ENCODE measurements at places on chromosomes 6 and 20.
A peak's percentile ranks its signal among the peaks of the same experiment; 100 is the strongest.

DNA sequence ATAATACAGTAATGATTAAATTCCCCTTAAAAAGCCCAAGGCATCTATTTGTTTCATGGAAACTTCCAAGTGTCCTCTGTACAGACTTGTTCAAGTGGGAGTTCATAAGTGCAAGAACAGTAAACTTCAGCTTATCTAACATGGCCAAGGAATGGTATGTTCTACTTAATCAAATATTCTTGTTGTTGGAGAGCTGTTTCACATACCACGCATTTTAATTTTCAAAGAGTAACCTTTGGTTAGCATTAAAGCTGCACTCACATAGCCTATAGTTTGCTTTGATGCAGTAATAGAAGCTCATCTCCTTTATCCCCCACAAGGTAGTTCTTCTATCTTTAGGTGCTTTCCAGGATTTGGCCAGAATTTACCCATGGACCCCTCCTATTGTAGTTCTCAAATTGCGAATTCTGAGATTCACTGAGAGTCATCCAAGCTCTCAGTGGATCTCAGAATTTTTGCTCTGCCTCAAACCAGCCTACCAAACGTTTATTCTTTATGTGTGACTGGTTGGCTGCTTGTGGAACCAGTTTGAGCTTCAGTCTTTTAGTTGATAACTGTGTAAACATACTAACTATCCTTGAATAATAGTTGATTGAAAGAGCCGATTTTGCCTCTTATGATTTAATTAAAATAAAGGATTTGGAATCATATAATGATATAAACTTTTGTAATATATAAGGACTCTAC is 668.0 kb upstream of the FLRT3 start:
- peak; percentile 60 for DNase-seq

GRCh38 chr6:134823710-134824034 is 126.2 kb downstream of the ALDH8A1 start:
- no peak for DNase-seq

DNA sequence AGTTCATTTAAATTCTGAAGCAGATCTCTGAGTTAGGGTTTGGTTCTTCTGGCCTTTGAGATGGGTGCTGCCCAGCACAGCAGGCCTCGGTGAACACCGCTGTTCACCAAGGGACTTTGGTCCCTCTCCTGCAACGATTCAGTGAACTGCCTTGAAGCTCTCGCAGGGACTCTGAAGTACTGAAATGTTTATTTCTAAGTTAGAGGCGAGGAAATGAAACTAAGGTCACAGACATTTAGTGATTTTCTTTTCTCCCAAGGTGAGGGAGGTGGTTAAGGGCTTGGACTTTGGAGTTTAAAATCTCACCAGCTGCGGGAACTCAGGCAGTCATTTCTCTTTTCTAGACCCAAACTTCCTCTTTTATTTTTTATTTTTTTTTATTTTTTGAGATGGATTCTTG is 26.2 kb downstream of the E2F3 start:
- DNase-seq: no peak

- DNase-seq: no peak
Measured at GRCh38 chr6:42459888-42460287, 8.2 kb upstream of the TRERF1 start.

DNA sequence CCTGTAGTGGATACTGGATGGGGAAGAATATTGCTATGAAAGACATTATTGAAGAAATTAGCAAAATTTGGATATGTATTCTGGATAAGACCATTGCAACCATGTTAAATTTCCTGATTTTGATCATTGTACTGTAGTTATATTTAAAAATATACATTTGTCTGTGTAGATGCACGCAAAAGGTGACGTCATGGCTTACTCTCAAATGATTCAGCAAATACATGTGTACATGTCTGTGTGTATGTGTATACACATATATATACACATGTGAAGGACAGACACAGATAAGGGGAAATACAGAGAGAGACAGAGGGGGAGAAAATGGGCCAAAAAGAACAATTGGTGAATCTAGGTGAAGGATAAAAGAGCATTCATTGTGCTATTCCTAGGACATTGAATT is 82.3 kb upstream of the PLCB4 start:
- no peak for DNase-seq

- peak; percentile 77 for DNase-seq
Measured at GRCh38 chr6:27553123-27553904, 80.4 kb upstream of the ZNF184 start.

DNA sequence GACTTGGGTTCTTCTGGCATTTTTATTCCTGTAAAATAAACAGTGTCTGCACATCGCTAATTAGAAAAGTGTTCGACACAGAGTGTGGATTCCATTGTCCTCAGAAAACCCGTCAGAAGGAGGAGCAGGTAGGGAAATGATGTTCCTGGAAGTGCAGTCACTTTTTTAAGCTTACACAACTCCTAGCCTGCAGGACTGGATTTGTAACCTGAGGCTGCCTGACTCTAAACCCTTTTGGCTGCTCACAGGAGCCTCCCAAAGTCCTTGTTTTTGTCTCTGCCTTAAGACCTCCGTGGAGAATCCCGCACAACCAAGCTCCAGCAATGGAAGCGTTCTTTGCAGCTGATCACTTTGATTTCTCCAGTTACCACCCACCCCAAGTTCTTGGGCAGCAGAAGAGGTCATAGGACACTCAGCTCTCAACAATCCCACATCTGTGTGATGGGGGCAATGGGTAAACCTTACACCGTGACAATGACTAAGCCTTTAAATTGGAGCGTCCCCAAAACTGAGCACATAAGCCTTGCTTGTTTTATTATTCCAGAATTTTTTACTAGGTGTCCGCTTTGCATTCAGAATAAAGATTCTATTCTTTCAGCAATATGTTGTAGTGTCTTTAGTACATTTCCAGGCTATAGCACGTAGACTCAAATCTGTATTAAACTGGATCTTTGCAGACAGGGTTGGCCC is 227.9 kb downstream of the TBXT start:
- DNase-seq: no peak

DNA sequence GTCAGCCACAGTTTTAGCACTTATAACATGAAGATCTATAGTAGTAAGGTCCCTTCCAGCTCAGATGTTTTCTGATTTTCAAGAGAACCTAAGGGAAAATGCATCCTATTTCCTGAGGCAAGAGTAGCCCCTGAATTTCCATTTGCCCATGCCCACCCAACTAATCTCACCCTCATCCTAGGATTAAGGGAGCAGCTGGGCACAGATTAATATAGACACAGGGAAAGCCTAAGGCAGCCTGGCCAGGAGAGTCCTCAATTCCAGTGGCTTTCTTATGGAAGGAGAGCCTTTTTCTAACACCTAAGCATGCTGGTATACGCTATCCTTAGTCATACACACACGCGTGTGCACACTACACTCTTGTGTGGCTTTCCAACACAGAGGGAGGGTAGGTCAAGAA is 1.5 kb downstream of the APOBEC2 start:
- no peak for DNase-seq
